ENCODE measurements at places on chromosomes 13 and 19.

DNA sequence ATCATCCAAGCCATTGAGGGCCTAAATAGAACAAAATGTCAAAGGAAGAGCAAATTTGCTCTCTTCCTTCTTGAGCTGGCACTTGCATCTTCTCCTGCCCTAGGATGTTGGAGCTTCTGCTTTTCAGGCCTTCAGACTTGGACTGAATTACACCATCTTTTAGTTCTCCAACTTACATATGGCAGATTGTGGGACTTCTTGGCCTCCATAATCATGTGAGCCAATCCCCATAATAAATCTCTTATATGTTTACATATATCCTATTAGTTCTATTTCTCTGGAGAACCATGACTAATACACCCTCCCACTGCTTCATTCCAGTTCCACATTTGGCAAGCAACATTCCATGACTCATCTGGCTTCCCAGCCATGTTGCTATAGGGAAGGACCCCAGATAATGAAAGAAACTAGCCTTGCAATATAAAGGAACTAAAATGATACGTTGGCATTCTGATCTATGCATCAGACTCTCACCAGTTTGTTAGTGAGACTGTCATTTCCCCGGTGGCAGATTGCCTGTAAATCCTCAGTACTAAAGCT lies 11.0 kb upstream of the ACOD1 start:
- DNase-seq: peak; percentile 93

GRCh38 chr13:42498521-42498920 lies 75.4 kb upstream of the TNFSF11 start:
- DNase-seq: no peak

DNA sequence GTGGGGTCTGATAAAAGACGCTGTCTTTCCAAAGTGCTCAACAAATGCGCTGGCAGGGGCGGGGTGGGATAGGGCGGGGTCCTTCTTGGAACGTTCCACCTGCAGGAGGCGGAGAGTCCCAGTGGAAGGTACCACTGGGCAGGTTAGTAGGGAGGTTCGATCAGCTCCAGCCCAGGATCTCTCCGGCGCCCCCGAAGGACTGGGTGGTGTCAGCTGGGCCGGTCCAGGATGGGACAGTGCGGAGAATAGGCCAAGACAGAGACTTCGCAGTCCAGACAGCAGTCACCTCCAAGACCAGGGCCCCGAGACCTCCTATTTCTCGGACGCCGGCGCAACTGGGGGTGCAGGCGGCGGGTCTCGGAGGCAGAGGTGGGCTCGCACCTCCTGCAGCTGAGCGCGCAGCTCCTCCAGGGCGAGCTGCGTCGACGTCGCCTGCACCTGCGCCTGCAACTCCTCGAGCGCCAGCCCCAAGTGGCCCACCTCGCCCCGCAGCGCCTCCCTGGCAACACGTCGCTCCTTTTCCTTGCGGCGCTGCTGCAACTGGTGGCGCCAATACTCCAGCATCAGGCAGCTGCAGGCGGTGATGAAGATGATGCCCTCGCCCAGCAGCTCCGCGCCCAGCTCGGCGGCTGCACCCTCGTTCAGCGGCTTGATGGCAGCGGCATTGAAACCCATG lies 21.6 kb downstream of the VASP start:
- no peak for DNase-seq

- DNase-seq: peak; percentile 28
Measured at GRCh38 chr13:46492946-46493345, 60.0 kb upstream of the LRCH1 start.

DNA sequence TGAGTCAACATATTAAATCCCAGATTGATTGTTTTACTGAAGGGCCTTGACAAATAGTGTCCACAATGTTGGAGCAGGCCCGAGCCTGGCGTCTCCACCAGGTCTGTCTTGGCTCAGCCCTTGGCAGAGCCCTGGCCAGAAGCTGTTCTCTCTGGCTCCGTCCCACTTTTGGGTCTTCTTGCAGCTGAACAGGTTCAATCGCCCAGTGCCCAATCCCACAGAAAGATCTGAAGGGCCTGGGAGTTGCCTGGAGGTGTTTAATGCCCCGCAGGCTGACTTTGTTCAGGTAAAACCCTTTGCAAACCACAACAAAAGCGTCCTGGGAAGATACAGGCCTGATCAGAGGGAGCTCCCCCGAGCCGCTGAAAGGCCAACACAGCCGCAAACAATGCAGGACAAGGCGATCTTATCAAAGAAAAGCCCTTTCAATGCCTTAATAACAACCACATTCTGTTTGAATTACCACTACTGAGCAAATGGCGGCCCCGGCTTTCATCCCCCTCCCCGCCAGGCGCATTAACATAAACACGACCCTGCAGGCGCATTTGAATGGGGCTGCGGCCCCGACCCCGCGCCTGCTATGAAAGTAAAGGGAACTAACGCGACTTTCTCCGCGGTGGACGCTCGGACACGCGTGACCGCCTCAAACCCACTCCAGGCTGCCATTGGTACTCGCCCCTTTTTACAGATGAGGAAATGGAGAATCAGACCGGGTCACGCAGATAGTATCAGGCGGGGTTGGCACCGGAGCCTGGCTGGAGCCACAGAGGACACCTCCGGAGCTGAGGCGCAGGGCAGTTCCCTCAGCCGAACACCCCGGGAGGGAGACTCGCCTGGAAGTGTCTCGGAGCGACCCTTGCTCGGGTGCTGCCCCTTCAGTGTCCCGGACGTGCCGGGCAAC lies 3.1 kb downstream of the CDX2 start:
- no peak for DNase-seq

- DNase-seq: peak; percentile 95
Measured at GRCh38 chr13:92838786-92839185, 387.8 kb upstream of the GPC6 start.

DNA sequence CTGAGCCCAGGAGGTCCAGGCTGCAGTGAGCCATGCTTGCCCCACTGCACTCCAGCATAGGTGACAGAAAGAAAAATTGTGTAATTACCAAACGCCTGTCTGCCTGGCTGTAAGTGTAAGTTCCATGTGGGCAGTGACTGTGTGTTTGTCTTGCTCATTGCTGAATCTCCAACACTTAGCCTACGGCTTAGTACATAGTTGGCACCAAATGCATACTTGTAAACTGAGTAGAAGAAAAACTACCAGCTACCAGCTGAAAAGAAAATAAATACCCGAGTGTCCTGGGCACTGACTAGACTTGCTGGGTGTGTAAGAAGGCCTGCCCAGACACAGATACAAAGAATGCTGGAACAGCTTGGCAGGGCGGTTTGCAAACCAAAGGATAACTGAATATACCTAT lies 2.7 kb upstream of the CEBPG start:
- no peak for DNase-seq

GRCh38 chr19:11881151-11881800 lies 6.3 kb upstream of the ZNF69 start:
- no peak for DNase-seq

DNA sequence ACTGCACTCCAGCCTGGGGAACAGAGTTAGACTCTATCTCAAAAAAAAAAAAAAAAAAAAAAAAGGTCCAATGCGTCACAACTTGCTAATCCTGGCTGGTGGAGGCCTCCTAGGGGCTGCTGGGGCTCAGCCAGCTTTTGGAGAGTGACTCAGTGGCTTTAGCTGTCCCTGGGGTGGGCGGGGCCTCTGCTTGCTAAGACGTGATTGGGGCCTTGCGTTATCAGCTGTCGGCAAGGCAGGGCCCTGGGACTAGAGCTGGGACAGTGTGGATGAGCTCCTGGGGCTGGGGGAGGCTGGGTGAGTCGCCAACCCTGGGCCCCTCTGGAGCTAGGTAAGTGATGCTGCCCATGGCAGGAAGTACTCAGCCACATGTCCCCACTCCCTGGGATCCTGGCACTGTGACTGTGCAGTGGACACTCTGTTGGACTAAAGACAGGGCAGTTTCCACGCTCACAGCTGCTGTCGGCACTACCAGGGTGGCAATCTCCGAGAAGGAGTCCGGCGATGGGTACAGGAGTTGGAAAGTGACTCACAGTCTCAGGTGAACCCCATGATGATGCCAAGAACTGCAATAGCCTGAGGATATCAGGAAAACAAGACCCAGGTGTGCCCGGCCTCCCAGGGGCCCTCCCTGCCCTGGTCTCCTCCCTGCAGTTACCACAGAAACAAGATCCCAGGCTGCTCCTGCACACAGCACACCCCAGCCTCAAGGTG lies 32.2 kb downstream of the F2RL3 start:
- DNase-seq: peak; percentile 27

- no peak for DNase-seq
Measured at GRCh38 chr13:101398920-101399319, 17.4 kb downstream of the NALCN start.

DNA sequence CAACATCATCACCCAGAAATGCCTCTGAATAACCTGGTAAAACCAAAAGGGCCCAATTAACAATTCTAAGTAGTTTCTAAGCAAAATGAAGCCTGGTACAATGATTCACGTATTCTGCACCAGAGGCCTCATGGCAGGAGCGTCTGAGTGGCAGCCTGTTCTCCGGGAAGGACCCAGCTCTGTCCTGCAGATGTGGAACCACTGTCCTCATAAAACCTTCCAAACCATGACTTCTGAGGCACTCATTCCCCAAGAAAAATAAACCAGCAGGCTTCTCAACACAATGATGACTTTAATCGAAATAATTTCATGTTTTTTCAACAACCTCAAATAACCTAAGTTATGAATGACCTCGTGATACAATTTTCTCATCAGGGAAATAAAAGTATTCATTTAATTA lies 89.9 kb downstream of the STK24 start:
- no peak for DNase-seq

GRCh38 chr13:51091839-51092238 lies 19.2 kb downstream of the C13orf42 start:
- no peak for DNase-seq

GRCh38 chr13:44565881-44566280 lies 10.2 kb downstream of the TSC22D1 start:
- DNase-seq: no peak

GRCh38 chr19:58521651-58522050 lies 2.0 kb upstream of the ZBTB45 start:
- no peak for DNase-seq

DNA sequence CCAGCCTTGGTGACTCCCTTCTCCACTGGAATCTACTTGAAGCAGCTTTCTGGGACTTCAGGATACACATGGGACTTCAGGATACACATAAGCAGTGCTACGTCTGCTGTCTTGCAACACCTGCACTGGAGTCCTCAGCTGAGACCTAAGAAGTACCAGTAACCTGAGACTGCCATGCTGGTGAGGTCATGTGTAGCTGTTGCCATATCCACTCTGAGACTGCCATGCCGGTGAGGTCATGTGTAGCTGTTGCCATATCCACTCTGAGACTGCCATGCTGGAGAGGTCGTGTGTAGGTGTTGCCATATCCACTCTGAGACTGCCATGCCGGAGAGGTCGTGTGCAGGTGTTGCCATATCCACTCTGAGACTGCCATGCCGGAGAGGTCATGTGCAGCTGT lies 937.9 kb downstream of the EFNB2 start:
- DNase-seq: no peak

GRCh38 chr13:26705536-26705935 lies 55.0 kb downstream of the GPR12 start:
- DNase-seq: no peak

DNA sequence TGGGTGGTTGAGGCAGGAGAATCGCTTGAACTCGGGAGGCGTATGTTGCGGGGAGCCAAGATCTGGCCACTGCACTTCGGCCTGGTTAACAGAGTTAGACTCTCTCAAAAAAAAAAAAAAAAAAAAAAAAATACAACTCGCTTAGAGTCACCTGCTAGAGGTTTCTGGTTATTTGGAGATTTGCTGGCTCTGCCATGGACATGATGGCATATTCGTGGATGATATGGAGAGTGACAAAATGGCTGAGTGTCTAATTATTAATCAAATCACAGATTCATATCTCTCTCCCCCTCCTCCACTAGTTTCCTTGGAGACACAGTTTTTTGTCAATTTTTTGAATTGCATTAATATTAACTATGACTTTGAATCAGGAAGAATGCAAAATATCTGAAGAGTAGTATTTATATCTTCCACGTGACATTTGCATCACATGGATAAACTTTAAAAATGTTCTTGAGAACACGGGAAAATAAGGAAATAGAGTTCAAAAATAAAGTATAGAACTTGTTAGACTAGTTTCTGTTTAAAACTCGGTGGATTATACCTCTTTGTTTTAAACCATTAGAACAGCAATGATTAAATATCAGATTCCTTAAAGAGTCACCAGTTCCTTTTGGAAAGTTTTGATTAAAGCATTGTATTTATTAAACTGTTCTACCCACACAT lies 47.8 kb downstream of the KLF5 start:
- no peak for DNase-seq

DNA sequence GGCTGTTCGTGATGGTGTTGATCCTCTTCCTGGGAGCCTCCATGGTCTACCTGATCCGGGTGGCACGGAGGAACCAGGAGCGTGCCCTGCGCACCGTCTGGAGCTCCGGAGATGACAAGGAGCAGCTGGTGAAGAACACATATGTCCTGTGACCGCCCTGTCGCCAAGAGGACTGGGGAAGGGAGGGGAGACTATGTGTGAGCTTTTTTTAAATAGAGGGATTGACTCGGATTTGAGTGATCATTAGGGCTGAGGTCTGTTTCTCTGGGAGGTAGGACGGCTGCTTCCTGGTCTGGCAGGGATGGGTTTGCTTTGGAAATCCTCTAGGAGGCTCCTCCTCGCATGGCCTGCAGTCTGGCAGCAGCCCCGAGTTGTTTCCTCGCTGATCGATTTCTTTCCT lies 12.2 kb upstream of the C19orf33 start:
- DNase-seq: no peak

DNA sequence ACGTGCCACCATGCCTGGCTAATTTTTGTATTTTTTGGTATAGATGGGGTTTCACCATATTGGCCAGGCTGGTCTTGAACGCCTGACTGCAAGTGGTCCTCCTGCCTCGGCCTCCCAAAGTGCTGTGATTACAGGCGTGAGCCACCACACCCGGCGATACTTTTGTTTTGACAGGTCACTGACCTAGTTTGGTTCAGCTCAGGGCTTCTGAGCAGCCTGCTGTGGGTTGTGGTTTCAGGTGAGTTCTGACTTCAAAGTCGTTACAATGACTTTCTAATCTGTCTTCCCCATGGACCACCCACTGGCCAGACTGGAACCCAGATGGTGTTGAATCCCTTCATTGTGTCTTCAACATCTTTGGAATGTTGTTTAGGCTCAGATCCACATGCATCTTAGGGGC lies 73.8 kb downstream of the TRPM4 start:
- no peak for DNase-seq

GRCh38 chr13:85261757-85262346 lies 537.4 kb downstream of the SLITRK6 start:
- DNase-seq: no peak

- no peak for DNase-seq
Measured at GRCh38 chr13:21984156-21984555, 313.3 kb downstream of the FGF9 start.

DNA sequence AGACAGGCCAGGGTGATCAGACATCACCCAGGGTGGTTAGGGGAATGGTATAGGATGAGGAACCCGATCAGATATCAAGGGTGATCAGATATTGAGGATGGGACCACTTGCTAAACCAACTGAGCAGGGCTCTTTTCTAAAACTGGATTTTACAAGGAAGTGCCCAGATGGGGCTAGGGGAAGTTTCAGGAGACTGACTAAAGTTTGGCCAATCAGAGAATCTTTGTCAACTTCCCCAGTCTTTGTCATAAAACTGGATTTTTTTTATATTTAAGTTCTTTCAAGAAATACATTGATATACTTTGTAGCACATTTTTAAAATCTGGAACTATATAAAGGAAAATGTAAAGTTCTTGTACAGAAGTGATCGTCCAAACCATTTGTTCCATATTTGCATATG lies 30.5 kb upstream of the DLEU7 start:
- no peak for DNase-seq

GRCh38 chr19:3005345-3005744 lies 23.7 kb downstream of the TLE2 start:
- no peak for DNase-seq

Data from fibroblast of the conjunctiva (primary cell).